ENCODE measurements at places on chromosomes 5 and 9. TPM values are rescaled to one million over a fixed set of nuclear protein-coding genes. Genes with fewer than 3 reads are reported as not detected.

DNA sequence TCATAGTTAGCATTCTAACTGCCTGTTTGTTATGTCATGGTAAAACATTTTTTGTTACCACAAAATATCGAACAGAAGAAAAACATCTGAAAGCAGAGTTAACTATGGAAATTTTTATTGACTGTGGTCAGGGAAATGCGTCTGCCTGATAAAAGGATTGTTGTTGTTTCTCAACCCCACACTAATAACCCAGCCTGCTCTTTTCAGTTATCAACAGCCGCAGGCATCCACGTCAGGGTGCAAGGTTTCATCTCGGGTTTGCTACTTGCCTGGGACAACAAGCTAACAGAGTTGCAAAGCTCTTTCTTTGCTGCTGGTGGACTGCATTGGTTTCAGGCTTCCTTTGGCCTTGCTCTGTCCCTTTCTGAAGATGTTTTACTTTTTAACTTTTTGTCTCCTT lies 969.2 kb downstream of the CDH18 start:
- H3K4me3 ChIP-seq: no peak overlapping the region
- no peaks in the 10 kb centered on the region for H3K4me1 ChIP-seq
- H3K36me3 ChIP-seq: no peaks in the 10 kb centered on the region
- H3K27me3 ChIP-seq: no peaks in the 10 kb centered on the region
- DNase-seq: no peak

GRCh38 chr9:92614763-92615461 lies 55.0 kb downstream of the IPPK start:
- H3K4me3 ChIP-seq: no peak overlapping the region
- no peak for DNase-seq

Gene ANXA2R
- total RNA-seq: 10.0 TPM

DNA sequence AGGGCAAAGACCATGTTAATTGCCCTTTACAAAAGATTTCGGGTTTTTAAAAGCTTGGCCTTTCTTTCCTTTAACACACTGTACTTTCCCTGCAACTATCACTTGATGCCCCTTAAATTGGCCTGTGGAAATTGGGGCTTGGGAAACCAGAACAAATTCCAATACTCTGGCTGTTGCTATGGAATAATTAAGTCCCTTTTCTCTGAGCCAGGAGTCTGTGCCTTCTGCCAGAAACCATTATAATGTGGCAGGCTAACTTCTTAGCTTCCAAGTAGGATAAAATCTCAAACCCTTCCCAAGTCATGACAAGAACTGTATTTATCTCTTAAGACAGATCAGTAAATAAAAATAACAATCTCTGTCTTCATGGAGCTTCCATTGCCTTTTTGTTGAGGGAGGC lies 1.1 kb upstream of the SPINK1 start:
- H3K4me3 ChIP-seq: no peak overlapping the region
- H3K4me1 ChIP-seq: no peaks in the 10 kb centered on the region
- H3K27ac ChIP-seq: no peak overlapping the region
- no peaks in the 10 kb centered on the region for H3K36me3 ChIP-seq

GRCh38 chr9:111854799-111855198 lies 41.8 kb upstream of the UGCG start:
- H3K27me3 ChIP-seq: no peaks in the 10 kb centered on the region
- peaks cover 8% of the 10 kb centered on the region for H3K4me1 ChIP-seq
- H3K27ac ChIP-seq: no peak overlapping the region
- H3K36me3 ChIP-seq: no peaks in the 10 kb centered on the region

Gene SLC36A3
- total RNA-seq: not detected
